Right ventricle myocardium superior (tissue), 1 donor: ENCODE measurements at places on chromosomes 5 and 9. TPM values are rescaled to one million over a fixed set of nuclear protein-coding genes. Genes with fewer than 3 reads are reported as not detected.

DNA sequence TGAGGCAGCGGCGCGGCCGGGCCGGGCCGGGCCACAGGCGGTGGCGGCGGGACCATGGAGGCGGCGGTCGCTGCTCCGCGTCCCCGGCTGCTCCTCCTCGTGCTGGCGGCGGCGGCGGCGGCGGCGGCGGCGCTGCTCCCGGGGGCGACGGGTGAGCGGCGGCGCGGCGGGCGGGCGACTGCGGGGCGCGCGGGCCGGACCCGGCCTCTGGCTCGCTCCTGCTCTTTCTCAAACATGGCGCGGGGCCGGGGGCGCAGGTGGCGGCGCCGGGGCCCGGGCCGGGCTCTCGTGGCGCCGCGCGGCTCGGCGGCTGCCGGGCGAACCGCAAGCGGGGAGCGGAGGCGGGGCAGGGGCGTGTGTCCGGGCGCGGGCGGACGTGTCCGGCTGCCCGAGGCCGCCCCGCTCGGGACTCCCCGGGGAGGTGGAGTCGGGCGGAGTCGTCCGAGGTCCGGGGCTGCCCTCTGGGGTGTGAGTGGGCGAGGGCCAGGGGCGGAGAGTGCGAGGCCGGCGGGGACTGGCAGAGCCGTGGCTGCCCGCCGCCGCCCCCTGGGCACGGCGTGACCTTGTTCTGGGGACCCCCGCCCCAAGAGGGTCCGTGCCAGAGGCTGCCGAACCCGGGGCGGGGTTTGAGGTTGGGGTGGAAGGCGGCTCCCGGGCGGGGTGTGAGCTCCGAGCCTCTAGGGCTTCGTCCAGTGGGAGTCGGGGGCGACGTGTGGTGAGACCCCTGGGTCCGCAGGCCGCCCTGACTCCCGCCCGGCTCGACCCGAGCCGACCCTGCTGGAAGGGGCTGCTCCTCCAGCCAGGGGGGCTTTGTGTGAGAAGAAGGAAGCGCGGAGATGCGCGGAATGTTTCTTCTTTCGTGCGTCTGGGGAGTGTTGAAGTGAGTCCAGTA, 485 bp downstream of the TGFBR1 start:
- DNase-seq = peak; percentile 88

- no peak for DNase-seq
Measured at GRCh38 chr9:114006155-114006550, 71.9 kb downstream of the AMBP start.

- DNase-seq = no peak
Measured at GRCh38 chr9:112858625-112859147, 32.0 kb downstream of the SLC46A2 start.

DNA sequence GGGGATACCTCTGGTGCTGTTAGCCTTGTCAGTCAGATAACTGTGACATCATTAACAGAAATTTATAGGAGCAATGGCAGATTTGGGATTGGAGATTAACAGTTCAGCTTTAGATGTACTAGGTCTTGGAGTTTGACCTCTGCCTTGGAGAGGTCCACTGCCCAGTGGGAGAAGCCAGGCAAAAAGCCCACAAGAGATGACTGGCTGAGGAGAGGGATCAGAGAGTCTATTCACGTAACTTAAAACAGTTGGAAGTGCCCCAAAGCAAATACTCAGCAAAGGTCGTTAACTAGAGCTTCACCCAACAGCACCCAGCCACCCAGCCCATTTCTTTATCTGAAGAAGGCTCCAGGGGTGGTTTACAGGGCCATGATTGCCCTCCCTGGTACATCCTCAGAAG, 232.7 kb upstream of the PPP1R2B start:
- no peak for DNase-seq

DNA sequence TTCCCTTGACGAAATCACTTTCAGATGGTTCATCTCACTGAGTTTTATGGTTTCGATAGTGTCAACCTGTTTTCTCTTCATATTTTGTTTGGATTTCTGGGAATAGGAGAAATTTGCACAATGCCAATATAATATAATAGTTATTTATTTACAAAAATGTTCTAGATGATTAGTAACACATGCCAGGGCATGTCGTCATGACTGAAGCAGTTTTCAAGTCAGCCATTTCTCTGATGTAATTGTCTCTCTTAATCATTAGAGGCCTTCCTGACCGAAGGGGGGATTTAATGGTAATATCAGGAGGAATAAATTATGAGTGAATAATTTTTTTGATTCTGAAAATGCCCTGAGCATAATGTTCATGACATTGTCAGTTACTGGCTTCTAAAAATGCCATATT, 246.5 kb upstream of the ATP10B start:
- DNase-seq = no peak

DNA sequence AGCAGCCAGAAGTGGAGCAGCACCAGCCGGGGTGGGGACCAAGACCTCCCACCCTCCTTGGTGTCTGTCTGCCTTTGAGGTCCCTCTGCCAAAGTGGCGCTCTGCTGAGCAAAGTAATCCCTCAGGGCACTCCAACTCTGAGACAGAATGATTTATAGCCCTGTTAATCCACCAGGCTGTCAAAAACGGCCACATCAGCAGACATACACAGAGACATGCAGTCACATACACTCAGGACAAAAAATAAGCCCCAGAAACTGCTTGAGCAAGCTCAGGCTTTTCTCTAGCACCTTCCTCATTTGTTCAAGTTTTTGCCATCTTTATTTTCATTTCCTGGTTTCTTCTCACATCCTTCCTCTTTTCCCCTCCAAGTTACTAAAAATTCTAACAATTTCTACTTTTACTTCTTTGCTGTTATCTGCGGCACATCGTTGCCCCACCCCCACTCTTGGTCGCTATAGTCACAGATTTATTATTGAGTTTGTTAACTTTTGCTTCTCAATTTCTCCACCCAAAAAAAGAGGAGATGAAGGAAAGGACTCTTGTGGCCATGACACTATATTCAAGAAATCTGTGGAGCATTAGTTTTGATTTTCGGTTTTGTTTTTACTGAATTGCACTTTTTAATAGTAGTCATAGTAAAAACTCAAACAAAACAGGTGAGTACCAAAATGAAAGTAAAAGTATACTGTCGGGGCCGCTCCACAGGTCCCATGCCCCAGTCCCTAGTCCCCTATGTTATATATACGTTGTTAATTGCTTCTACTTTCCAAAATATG, 17.4 kb upstream of the ADRB2 start:
- peak; percentile 68 for DNase-seq

DNA sequence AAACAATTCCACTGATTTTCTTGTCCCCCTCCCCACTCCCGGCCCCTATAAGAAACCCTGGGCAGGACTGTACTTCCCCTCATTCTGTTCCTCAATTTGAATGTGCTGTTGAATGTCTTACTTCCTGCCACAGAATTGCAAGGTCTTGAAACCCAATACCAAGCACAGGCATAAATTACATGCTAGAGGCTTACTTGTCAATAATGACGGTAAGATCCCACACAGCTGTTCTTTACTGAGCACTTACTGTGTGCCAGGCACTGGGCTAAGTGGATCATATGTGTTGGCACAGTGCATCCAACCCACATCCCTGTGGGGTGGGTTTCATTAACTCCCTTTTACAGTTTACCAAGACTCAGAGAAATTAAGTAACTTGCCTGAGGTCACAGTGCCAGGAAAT, 63.4 kb downstream of the MVB12B start:
- no peak for DNase-seq

DNA sequence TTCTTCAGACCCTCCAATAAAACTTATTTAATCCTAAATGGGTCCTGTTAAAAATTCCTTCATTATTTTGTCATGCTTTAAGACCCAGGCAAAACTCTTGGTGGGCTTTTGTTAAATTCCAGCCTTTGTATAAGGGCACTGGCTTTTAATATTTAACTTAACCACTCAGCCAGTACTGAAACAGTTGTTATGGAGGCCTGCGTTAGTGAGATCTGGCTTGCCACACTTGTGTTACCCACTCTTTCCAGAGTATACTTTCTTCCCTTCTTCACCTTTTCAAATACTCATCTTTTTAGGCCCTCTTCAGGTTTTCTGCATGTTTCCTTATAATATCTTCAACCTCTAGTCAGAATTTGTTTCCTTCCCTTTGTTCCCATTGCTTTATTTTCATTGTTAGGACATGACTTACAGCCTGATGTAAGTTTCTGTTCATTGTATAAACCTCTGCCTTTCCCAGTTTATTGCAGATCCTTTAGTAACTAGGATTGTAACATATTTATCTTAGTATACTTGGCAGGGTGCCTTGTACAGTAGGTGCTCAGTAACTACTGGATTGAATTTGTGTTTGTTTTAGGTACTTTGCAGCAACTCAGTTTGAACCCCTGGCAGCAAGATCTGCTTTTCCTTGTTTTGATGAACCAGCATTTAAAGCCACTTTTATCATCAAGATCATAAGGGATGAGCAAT, 48.8 kb downstream of the LNPEP start:
- no peak for DNase-seq

DNA sequence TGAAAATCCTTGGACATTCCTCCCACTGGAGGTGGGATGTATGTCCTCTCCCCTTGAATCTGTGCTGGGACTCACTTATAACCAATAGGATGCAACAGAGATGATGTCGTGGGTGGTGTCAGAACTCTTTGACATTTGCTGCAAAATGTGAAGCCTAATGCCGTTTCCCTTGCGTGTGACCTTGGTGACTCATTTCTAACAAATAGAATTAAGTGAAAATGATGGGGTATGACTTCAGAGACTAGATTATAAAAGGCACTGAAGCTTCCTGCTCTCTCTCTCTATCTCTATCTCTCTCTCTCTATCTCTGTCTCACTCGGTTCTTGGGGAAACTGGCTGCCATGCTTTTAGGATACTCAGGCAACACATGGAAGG, 126.1 kb upstream of the STC2 start:
- DNase-seq = no peak

DNA sequence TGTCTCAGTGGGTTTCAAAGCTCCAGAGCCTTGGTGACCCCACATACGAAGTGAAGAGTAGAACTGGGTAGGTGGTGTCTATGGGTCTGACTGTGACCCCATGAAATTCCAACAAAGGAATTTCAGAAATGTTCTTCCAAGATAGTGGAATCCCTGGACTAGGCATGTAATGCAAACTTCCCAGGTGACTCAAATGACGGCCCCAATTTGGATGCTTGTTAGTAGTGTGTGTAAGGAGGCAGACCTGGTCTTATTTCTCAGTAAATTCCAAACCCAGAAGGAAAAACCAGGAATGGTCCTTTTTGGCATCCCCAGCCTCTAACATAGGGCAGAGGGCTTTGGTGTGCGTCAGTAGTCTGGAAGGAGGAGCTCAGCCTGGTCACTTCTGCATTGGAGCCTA, 43.6 kb upstream of the ABCA1 start:
- DNase-seq = no peak

- no peak for DNase-seq
Measured at GRCh38 chr9:35079041-35079425, 709 bp downstream of the FANCG start.

DNA sequence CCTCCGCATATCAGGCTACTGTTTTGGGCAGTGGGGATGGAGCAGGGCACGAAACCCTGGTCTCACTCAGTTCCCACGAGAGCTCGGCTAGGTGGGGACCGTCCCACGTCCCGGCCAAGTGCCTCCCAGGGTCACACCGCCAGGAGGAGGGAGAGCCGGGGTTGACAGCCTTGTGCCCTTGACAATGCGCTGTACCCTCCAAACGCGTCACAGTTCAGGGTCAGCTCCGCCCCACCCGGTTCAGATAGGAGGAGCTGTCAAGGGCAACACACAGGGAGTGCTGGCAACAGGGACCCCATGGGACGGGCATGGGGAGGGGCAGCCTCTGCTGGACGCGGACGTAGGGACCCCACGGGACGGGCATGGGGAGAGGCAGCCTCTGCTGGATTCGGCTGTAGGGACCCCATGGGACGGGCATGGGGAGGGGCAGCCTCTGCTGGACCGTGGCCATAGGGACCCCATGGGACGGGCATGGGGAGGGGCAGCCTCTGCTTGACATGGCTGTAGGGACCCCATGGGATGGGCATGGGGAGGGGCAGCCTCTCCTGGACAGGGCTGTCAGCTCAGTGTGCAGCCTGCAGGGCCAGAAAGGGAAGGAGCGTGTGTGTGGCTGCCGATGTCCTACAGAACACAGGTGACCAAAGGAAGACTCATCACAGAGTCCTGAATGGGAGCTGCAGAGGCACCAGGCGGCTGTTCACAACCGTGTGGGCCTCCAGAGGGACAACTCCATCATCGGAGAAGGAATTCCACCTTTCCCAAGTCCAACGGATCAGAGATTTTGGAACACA, 29.4 kb downstream of the PNPLA7 start:
- no peak for DNase-seq

DNA sequence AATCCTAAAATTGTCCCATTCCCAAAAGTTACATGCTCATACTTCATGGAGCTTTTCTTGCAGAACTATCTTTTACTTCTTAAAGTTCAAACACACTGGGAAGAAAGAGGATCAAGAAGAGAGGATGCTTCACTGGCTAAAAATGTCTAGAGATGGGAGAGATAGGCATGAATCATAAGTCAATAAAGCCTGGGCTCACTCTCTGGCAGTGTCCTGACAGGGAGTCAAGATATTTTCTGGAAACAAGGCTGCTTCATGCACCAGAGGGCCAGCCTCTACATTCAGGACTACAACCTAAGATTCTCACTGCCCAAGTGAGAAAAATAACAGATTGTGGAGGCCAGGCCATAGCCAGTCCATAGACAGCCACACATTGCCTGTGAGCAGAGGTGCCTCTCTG, 1358.4 kb downstream of the EFNA5 start:
- DNase-seq = no peak

- DNase-seq = no peak
Measured at GRCh38 chr5:110832683-110833082, 93.9 kb downstream of the SLC25A46 start.

SH3PXD2B gene
- total RNA-seq = 5.3 TPM

BTNL3 gene
- not detected for total RNA-seq

CDX1 gene
- not detected for total RNA-seq

F2RL1 gene
- total RNA-seq = 0.62 TPM

PLAC8L1 gene
- total RNA-seq = not detected

FBXL7 gene
- 16.2 TPM for total RNA-seq

SLC34A1 gene
- total RNA-seq = not detected

OR1J4 gene
- total RNA-seq = not detected

OR1N2 gene
- total RNA-seq = not detected
